ENCODE measurements at places on chromosomes 5 and 9. TPM values are rescaled to one million over a fixed set of nuclear protein-coding genes. Genes with fewer than 3 reads are reported as not detected.

GRCh38 chr5:962386-962785 lies 46.2 kb upstream of the NKD2 start:
- no peak overlapping the region for H3K4me3 ChIP-seq
- H3K36me3 ChIP-seq: no peaks in the 10 kb centered on the region
- no peak overlapping the region for H3K27ac ChIP-seq
- DNase-seq: no peak
- H3K4me1 ChIP-seq: peaks cover 7% of the 10 kb centered on the region

DNA sequence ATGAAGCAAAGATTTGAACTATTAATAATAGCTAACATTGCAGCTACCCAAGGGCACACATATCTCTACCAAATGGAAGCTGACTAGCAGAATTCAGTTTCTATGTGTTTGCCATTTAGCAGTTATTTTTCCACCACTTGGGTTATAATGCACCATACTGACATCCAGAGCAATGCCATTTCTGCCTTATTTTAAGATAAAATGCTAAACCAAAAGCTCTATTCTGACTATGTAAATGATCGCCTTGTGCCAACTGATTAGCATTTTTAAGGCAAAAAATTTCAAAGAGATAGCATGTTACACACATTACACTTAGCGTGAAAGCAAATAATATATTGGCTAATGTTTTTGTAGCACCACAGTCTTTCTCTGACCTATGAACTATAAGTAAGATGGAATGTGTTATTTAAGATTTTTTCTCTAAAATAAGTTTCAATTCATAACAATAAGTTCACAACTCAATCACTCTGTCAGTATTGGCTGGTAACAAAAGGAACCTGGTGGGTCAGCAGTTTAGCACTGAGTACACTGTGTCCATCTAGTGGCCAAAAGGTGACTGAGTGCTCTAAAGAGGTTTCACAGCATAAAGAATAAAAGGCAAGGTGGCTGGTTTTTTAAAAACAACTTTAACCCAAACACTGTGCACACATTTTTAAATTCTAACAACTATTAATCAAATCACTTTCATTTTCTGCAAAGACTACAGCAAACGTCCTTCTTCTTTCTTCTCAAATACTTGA lies 443.5 kb downstream of the PDE4D start:
- H3K36me3 ChIP-seq: no peaks in the 10 kb centered on the region
- H3K27me3 ChIP-seq: no peaks in the 10 kb centered on the region
- no peak overlapping the region for H3K27ac ChIP-seq
- no peaks in the 10 kb centered on the region for H3K4me1 ChIP-seq
- H3K4me3 ChIP-seq: no peak overlapping the region
- DNase-seq: no peak

GRCh38 chr9:92649007-92649406 lies 20.9 kb downstream of the IPPK start:
- H3K4me1 ChIP-seq: peaks cover 11% of the 10 kb centered on the region
- DNase-seq: no peak
- H3K27ac ChIP-seq: no peak overlapping the region
- no peaks in the 10 kb centered on the region for H3K27me3 ChIP-seq

- peak overlapping the region; percentile 92 for H3K27ac ChIP-seq
- H3K4me1 ChIP-seq: peaks cover 57% of the 10 kb centered on the region
- peak; percentile 93 for DNase-seq
- H3K36me3 ChIP-seq: no peaks in the 10 kb centered on the region
Observed at GRCh38 chr5:172902497-172903472, 56.4 kb upstream of the RPL26L1 start.

- DNase-seq: no peak
- H3K4me3 ChIP-seq: no peak overlapping the region
- no peak overlapping the region for H3K27ac ChIP-seq
- no peaks in the 10 kb centered on the region for H3K36me3 ChIP-seq
- H3K27me3 ChIP-seq: no peaks in the 10 kb centered on the region
Observed at GRCh38 chr5:119470851-119471451, 18.7 kb downstream of the HSD17B4 start.

GRCh38 chr5:22249209-22249729 lies 603.9 kb downstream of the CDH12 start:
- DNase-seq: no peak
- no peaks in the 10 kb centered on the region for H3K36me3 ChIP-seq
- H3K27ac ChIP-seq: no peak overlapping the region
- no peak overlapping the region for H3K4me3 ChIP-seq

GRCh38 chr5:14147210-14147609 lies 4.1 kb downstream of the TRIO start:
- H3K27ac ChIP-seq: peak overlapping the region; percentile 96
- H3K4me3 ChIP-seq: no peak overlapping the region
- H3K36me3 ChIP-seq: no peaks in the 10 kb centered on the region
- no peaks in the 10 kb centered on the region for H3K27me3 ChIP-seq
- peaks cover 26% of the 10 kb centered on the region for H3K4me1 ChIP-seq
- DNase-seq: no peak

DNA sequence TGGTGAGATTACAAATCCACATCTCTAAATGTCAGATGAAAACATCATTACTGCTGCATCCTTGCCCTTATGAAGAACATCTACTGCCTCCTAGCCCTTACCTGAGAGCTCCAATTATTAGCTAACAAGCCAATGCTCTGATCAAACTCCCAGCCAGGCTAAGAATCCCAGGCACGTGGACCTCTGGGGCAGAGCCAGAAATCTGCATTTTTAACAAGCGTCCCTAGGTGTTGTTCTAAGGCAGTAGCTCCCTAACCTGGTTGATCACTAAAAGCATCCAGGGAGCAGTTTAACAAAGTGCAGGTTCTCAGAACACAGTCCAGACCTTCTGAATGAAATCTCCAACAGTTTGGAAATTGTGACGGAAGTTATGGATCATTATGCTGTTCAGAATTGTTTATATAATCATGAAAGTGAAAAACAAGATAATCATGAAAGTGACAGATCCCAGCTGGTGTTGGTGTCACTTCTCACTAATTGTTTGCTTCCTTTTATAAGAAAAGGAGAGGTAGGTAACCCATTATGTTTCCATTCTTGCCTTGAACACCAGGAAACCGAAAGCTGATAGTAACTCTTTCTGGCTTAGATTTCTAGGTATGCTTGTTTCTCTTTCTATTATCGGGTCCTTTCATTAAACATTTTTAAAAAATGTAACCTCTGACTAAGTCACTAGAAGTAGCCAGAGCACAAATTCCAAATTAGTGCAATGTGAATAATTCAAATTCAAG lies 216.5 kb upstream of the NR4A3 start:
- no peaks in the 10 kb centered on the region for H3K36me3 ChIP-seq
- no peaks in the 10 kb centered on the region for H3K4me1 ChIP-seq
- no peak overlapping the region for H3K27ac ChIP-seq
- H3K4me3 ChIP-seq: no peak overlapping the region
- H3K27me3 ChIP-seq: no peaks in the 10 kb centered on the region

GRCh38 chr5:112574536-112574935 lies 155.5 kb upstream of the EPB41L4A start:
- H3K27me3 ChIP-seq: no peaks in the 10 kb centered on the region
- H3K4me3 ChIP-seq: no peak overlapping the region
- no peaks in the 10 kb centered on the region for H3K36me3 ChIP-seq
- peaks cover 4% of the 10 kb centered on the region for H3K4me1 ChIP-seq
- no peak overlapping the region for H3K27ac ChIP-seq
- no peak for DNase-seq

DNA sequence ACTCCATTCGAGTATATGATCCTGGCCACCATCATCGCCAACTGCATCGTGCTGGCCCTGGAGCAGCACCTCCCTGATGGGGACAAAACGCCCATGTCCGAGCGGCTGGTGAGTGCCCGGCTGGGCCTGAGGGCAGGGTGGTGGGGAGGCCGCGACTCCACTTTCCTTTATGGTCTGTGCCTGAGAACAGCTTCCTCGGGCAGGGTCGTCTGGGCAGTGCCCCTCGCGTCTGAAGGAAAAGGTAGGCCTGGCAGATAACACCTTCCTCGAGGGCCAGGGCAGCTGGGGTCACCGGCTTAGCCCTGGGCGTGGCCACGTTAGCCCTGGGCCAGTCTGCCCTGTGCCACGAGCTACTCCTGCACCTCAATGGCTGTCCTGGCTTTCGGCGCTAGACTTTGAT lies 1.5 kb downstream of the CACNA1B start:
- no peak overlapping the region for H3K4me3 ChIP-seq
- DNase-seq: no peak
- no peaks in the 10 kb centered on the region for H3K4me1 ChIP-seq
- H3K27me3 ChIP-seq: no peaks in the 10 kb centered on the region
- H3K36me3 ChIP-seq: no peaks in the 10 kb centered on the region

GRCh38 chr5:149370878-149371277 lies 8.2 kb downstream of the IL17B start:
- H3K27me3 ChIP-seq: no peaks in the 10 kb centered on the region
- peaks cover 10% of the 10 kb centered on the region for H3K4me1 ChIP-seq
- no peak overlapping the region for H3K27ac ChIP-seq
- no peak overlapping the region for H3K4me3 ChIP-seq

GRCh38 chr9:35306283-35306682 lies 144.5 kb downstream of the UNC13B start:
- no peak overlapping the region for H3K27ac ChIP-seq
- no peaks in the 10 kb centered on the region for H3K4me1 ChIP-seq
- H3K36me3 ChIP-seq: no peaks in the 10 kb centered on the region
- DNase-seq: no peak
- no peaks in the 10 kb centered on the region for H3K27me3 ChIP-seq

RNF183 gene
- polyA plus RNA-seq: 7.5 TPM

IFNA21 gene
- not detected for polyA plus RNA-seq

PIP5KL1 gene
- 3.9 TPM for polyA plus RNA-seq

PCDHGB4 gene
- 1.0 TPM for polyA plus RNA-seq

FGF10 gene
- polyA plus RNA-seq: 2.3 TPM

All from testis (tissue), 5 donors.